Panc1 (cell line): ENCODE measurements at places on chromosomes 7 and 10.

DNA sequence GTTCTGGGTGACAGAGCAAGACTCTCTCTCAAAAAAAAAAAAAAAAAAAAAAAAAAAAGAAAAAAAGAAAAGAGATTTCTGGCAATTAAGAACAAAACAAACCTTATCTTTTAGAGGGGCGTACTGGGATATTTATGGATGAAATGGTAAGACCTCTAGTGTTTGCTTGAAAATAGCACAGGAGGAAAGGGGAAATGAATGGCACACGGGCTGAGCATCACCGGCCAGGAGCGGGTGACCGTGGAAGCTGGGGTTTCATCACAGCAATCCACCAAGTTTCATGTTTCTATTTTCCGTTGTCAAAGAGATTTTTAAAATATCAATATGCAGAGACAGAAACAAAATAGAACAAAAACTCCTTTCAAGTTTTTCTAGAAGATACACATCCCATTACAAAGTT is 105.6 kb downstream of the SVIL start:
- no peak for DNase-seq

DNA sequence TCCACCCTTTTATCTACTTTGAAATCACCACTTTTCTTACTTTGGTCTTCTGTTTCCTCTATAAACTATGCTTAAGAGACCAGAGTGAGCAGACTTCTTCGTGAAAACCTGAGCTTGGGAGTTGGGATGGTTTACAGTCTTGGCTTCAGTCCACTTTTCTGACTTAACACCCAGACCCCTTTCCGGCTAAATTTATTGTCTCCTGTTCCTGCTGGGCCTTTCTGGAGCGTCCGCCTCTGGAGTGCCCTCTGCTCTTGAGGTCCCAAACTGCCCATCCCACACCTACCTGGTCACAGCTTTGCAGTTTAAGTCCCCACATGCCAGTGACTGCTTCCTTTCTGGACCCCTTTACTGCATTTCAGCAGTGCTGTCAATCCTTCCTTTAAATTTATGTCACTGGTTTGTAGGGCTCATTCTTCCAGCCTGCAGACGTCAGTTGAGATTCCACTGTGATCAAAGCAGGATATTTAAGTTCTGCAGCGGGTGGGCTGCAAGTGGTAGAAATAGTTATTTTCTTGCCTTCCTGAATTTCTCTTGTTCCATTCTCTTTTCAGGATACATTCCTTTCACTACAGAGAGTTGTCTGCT is 80.3 kb downstream of the KAT6B start:
- DNase-seq, result no peak

- no peak for DNase-seq
Observed at GRCh38 chr10:116627386-116627933, 6.7 kb downstream of the PNLIPRP2 start.

DNA sequence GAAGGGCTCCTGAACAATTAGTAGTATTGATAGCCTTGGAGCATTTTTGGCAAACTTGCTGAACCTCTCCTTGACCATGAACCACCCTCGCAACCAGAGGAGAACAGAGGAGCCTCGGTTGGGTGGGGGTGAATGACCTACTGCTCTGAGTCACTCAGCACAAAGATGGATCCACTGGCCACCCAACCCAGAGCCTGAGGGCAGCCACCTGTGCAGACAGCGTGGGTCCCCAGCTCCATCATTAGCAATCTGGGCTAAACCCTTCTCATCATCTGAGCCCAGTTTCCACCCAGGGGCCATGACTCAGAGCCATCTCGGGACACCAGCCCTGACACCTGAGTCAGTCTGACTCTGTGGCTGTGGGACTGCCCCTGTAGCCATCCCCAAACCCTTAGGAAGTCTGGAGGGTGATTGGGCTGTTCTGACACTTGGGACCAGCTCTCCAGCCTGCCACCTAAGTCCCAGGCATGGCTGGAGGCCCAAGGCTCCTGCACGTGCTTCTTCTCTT is 171.8 kb upstream of the GPR26 start:
- DNase-seq, result no peak

- DNase-seq, result no peak
Observed at GRCh38 chr7:102432442-102433218, 745 bp upstream of the ORAI2 start.

DNA sequence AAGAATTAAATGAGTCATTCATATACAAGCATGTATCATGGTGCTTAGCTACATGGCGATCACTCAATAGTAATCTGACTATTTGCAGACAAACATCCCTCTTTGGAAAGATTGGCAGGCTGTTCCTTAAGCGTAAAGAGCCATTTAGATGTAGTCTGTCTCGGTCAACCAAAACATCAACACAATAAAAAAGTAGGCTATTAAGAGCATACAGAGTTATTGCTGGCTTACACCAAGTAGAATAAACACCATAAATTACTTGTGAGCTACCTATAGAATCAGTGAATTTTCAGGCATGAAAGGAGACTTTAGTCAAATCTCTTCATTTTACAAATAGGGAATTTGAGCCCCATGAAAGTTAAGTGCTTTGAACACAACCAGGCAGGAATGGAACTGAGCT is 171.7 kb upstream of the FAM171A1 start:
- no peak for DNase-seq

DNA sequence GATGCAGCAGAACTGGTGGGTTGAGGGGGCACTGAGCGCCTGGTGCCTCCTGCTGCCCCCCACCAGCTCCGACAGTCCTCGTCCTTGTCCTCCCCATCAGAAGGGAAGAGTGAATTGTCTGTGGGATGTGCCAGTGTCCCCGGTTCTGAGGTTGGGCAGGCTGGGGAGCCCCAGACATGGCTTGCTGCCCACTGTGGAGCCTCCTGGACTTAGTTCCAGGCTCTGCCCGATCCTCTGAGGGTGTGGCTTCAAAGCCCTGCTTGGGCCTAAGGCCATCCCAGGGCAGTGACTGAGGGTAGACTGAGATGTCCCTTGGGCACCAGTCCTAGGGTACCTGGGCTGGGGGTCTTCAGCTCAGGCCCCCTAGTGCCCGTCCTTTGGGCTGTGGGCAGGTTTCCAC is 168.8 kb downstream of the RNF216 start:
- DNase-seq, result no peak

GRCh38 chr7:26944501-26945358 is 80.3 kb upstream of the SKAP2 start:
- no peak for DNase-seq

DNA sequence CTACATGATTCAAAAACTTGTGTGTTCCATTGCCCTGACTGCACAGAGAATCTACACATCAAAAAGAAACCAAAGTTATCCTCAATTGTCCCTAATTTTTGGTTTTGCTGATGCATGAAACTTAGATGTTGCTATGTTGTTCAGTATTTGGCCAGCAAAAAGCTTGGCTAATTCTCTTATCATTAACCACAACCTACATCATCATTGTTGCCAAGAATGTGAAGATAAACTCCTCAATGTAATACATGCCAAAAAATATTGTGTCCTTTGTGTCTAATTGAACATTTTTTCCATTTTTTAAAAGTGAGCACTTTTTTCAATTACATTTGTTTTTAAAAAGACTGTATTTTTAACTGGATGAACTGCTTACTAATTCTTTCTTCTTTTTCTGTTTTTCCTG is 268.0 kb upstream of the SEMA3D start:
- no peak for DNase-seq

DNA sequence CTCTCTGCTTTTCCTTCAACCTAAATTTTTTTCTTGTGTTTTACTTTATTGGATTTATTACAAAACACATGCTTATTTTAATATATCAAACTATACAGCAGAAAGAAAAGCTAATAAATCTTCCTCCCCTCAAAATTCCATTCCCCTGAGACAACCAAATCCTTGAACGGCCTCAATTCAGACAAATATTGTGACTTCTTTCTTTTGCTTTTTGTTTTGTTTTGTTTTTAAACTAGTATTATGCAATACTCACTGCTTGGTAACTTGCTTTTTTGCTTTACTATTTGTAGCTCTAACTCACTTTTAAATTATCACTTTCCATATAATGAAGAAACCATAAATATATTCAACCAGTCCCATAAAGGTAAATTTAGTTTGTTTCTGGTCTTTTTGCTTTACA is 59.4 kb upstream of the CDK1 start:
- DNase-seq, result no peak

DNA sequence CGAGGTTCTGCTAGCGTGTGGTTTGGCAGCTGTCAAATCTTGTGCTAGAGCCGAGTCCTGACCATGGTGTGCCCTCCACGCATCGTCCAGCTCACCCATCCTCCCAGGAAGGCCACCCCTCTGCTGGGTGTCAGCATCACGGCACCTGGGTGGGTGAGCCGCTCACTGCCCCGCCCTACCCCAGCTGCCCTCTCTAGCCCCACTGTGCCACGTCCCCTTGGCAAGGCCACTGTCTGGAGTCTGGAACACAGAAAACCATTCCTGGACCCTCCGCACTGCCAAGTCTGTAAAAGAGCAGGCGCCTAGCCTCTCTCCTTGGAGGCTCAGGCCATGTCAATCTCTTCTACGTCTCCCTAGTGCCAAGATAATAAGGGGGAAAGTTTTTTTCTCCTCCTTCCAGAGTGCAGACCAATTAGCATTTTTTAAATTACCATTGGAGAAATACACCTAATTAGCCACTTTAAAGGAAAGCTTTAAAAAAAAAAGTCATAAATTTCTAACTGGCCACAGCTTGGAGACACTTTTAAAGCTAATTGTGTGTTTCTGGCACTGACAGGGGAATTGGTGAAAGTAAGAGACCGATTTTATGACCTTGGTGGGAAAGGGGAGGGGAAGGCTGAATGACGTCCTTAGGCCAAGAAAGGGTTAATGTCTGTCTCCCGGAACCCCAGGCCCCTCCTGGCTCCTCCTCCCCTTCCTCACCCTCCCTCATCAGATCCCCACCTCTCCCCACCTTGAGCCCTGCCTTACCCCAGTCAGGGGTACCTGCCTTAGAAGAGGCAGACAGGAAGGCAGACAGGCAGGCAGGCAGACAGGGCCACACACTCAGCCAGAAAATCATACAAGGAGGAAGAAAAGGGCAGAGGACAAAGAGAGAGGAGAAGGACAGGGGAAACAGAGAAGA is 151.2 kb downstream of the PLXNA4 start:
- no peak for DNase-seq

GRCh38 chr10:26367771-26368170 is 70.4 kb upstream of the APBB1IP start:
- no peak for DNase-seq

DNA sequence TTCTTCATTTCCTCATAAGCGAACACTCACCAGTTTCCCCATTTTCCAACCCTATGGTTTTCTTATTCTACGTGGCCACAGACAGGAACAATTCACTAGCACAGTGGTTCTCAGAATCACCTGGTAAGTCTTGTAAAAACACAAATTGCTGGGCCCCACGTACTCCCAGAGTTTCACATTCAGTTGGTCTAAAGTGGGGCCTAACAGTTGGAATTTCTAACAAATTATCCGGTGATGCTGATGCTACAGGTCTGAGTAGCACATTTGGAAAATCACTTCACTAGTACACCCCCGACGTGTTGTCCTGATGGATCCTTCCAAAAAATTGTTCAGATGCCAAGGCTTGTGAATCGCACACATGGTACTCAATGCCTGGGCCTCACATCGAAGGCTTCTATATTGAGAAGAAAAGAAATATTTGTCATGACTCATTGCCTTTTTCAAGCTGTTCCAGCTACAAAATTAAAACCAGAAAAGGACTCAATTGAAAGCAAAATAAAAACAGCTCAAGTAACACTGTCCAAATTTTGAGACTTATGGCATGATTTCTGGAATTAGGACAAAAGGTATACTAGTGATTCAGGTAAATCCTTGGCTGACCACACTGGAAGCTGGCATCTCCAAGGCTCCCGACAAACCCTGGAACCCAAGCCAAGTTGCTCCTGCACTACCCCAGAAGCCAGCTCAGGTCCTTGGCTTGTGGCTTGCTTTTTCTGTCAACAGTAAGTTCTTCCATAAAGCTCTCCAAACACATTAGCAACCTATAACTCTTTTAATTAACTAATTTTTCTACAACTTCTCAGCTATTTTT is 12.9 kb upstream of the VIM start:
- DNase-seq, result no peak
